Hepatocyte (in vitro differentiated cells): ENCODE measurements at places on chromosomes 11 and 22. TPM values are rescaled to one million over a fixed set of nuclear protein-coding genes. Genes with fewer than 3 reads are reported as not detected.

The RCE1 gene
- 19.8 and 27.0 TPM in 2 replicates for total RNA-seq

DNA sequence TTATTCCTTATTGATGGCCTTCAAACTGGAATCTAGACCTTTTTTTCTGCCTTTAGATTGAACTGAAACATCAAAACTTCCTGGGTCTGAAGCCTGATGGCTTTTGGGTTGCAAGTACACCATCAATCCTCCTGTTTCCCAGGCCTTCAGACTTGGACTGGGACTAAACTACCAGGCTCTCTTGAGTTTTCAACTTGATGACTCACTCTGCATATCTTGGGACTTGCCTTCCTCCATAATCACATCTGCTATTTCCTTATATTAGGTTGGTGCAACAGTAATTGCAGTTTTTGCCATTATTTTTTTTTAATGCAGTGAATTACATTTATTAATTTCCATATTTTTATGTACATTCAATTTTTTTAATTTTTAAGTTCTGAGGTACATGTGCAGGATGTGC lies 7.0 kb downstream of the OR51B5 start:
- no peak overlapping the region for H3K4me3 ChIP-seq
- H3K27me3 ChIP-seq, result no peaks in the 10 kb centered on the region
- no peaks in the 10 kb centered on the region for H3K36me3 ChIP-seq
- H3K4me1 ChIP-seq, result no peaks in the 10 kb centered on the region
- H3K27ac ChIP-seq, result no peak overlapping the region
- DNase-seq, result no peak

- no peak for DNase-seq
- no peaks in the 10 kb centered on the region for H3K36me3 ChIP-seq
- peak overlapping the region; percentile 50 for H3K27ac ChIP-seq
- H3K4me3 ChIP-seq, result no peak overlapping the region
These were observed 68.2 kb downstream of the PPP2R1B start for GRCh38 chr11:111697933-111698371.

- no peak overlapping the region for H3K4me3 ChIP-seq
- no peaks in the 10 kb centered on the region for H3K36me3 ChIP-seq
- H3K27ac ChIP-seq, result no peak overlapping the region
- no peaks in the 10 kb centered on the region for H3K27me3 ChIP-seq
These were observed 62.6 kb upstream of the OLFML1 start for GRCh38 chr11:7422544-7423331.

GRCh38 chr11:105862736-105863367 lies 159.2 kb downstream of the MSANTD4 start:
- no peaks in the 10 kb centered on the region for H3K4me1 ChIP-seq
- H3K27me3 ChIP-seq, result peaks cover 3% of the 10 kb centered on the region
- H3K36me3 ChIP-seq, result no peaks in the 10 kb centered on the region
- no peak overlapping the region for H3K4me3 ChIP-seq
- DNase-seq, result peak; percentile 50

DNA sequence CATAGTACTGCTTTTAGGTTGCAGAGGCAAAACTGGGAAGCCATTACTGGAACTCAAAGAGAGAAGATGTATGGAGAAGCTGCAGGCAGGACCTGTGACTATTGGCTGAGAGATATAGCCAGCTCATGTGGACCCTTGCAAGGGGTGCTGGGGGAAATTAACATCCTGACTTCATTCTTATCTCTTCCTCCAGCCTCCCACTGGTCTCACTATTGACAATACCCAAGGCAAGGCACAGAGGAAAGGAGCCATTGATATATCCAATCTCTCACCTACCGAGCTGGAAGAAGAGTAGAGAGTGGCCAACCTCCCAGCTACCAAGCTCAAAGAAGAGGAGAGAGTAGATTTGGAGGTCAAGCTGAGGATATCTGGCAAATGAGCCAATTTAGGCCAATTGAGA lies 36.8 kb upstream of the ZBED5 start:
- peaks cover 36% of the 10 kb centered on the region for H3K4me1 ChIP-seq
- H3K27ac ChIP-seq, result peak overlapping the region; percentile 92
- H3K27me3 ChIP-seq, result no peaks in the 10 kb centered on the region
- DNase-seq, result no peak
- H3K4me3 ChIP-seq, result no peak overlapping the region
- H3K36me3 ChIP-seq, result no peaks in the 10 kb centered on the region

GRCh38 chr11:80529726-80530125 lies 1088.9 kb upstream of the TENM4 start:
- H3K27ac ChIP-seq, result peak overlapping the region; percentile 77
- H3K36me3 ChIP-seq, result no peaks in the 10 kb centered on the region
- H3K27me3 ChIP-seq, result no peaks in the 10 kb centered on the region
- H3K4me1 ChIP-seq, result no peaks in the 10 kb centered on the region
- H3K4me3 ChIP-seq, result no peak overlapping the region

DNA sequence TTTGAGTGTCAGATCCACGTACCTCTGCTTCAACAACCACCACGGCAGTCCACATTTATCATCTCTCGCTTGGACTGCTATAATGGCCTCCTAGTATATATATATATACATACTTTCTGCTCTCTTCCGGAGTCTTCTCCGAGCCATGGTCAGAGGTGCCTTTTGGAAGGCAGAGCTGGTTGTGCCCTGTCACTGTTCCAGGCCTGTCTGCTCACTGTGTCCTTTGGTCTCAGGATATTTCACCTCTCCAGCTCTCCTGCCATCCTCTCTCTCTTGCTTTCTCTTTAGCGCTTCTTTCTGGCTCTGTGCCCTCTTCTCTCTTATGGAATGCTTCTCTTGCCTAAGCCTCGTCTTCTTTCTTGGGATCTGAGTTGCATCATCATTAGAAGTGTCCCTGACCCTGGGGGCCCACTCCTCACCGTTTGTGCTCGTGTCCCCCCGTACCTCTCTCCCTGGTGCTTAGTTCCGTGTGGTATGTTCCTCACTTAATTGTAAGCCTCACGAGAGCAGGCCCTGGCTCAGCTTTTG lies 86.1 kb upstream of the RASSF10 start:
- no peaks in the 10 kb centered on the region for H3K27me3 ChIP-seq
- H3K4me3 ChIP-seq, result no peak overlapping the region
- no peak overlapping the region for H3K27ac ChIP-seq
- no peaks in the 10 kb centered on the region for H3K4me1 ChIP-seq
- peak; percentile 25 for DNase-seq
- no peaks in the 10 kb centered on the region for H3K36me3 ChIP-seq

The CDC45 gene
- 6.5 and 7.1 TPM in 2 replicates for total RNA-seq

The OR4A16 gene
- not detected in 2 replicates for total RNA-seq

The OR10D3 gene
- total RNA-seq, result 0.03 TPM in 1 of 2 replicates, not detected in the other

The KCNQ1OT1 gene
- 6.6 and 7.9 TPM in 2 replicates for total RNA-seq

The MEI1 gene
- total RNA-seq, result not detected in 2 replicates

DNA sequence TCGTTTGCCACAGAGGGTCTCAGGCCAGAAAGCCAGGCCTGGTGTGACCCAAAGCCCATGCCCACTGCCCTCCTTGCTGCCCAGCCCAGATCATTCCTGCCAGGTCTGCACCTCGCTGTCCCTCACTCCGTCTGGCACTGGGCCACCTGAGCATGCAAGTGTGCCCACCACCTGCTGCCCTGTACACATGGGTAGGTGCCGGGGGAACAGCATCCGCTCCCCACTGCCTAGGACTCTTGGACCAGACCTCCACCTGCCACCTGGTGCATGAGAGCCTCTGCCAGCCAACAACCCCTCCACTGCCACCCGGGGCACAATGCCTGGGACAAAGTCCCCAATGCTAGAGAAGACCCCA lies 12.5 kb downstream of the MGAT3 start:
- peak overlapping the region; percentile 98 for H3K27ac ChIP-seq
- H3K36me3 ChIP-seq, result no peaks in the 10 kb centered on the region
- DNase-seq, result no peak
- H3K4me1 ChIP-seq, result peaks cover 62% of the 10 kb centered on the region
- no peak overlapping the region for H3K4me3 ChIP-seq
- no peaks in the 10 kb centered on the region for H3K27me3 ChIP-seq

The BTBD10 gene
- 32.1 and 44.1 TPM in 2 replicates for total RNA-seq

The E2F8 gene
- total RNA-seq, result 2.1 and 2.3 TPM in 2 replicates

The MRPL17 gene
- 34.5 and 71.9 TPM in 2 replicates for total RNA-seq

DNA sequence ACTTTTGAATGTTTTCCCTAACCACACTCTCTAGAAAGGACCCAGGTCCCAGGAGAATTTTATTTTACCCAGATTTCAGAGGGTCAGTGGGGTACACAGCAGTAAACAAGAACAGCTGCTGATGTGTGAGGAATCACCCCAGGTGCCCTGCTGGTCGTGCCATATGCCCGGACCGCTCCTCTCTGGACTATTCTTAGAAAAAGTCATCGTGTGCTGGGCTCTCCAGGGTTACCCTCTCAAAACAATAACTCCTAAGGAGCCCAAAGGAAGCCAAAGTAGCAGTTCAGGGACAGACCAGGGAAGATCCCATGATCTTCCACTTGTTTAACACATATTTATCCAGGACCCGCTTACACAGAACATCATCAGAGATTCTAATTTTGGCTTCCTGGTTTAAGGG lies 29.7 kb downstream of the LRP4 start:
- DNase-seq, result no peak
- no peak overlapping the region for H3K4me3 ChIP-seq
- no peaks in the 10 kb centered on the region for H3K36me3 ChIP-seq
- no peaks in the 10 kb centered on the region for H3K4me1 ChIP-seq
- H3K27me3 ChIP-seq, result no peaks in the 10 kb centered on the region
- no peak overlapping the region for H3K27ac ChIP-seq

The TTC36 gene
- total RNA-seq, result 1.9 and 4.9 TPM in 2 replicates

The RAPSN gene
- total RNA-seq, result 0.44 TPM in 1 of 2 replicates, not detected in the other

- H3K27ac ChIP-seq, result no peak overlapping the region
- no peaks in the 10 kb centered on the region for H3K36me3 ChIP-seq
- peaks cover 22% of the 10 kb centered on the region for H3K4me1 ChIP-seq
- H3K27me3 ChIP-seq, result no peaks in the 10 kb centered on the region
These were observed 85.0 kb downstream of the INSC start for GRCh38 chr11:15199693-15200092.

- no peaks in the 10 kb centered on the region for H3K36me3 ChIP-seq
- H3K4me3 ChIP-seq, result no peak overlapping the region
- no peak overlapping the region for H3K27ac ChIP-seq
- no peak for DNase-seq
- no peaks in the 10 kb centered on the region for H3K27me3 ChIP-seq
These were observed 17.9 kb upstream of the YPEL1 start for GRCh38 chr22:21753374-21754111.

DNA sequence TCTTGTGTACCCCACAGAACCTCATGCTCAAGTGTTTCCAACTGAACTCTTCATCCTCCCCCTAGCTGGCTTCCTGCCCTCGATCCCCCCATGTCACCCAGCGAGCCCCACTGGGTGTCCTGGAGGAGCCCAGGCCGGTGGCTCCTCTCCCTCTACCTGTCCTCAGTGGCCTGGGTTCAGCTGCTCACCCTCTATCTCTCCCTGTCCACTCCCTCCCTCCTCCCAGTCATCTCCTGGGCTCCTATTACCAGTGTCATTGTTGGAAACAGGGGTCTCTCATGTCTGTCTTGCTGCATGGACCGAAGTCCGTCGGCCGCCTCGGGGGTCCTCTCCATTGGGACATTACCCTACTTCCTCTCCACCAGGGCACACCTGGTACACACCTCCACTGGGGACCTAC lies 12.9 kb upstream of the MPPED1 start:
- H3K27ac ChIP-seq, result no peak overlapping the region
- no peak overlapping the region for H3K4me3 ChIP-seq
- no peaks in the 10 kb centered on the region for H3K4me1 ChIP-seq
- H3K36me3 ChIP-seq, result no peaks in the 10 kb centered on the region
- H3K27me3 ChIP-seq, result no peaks in the 10 kb centered on the region
- no peak for DNase-seq

The INPP5J gene
- total RNA-seq, result 3.4 and 3.5 TPM in 2 replicates

DNA sequence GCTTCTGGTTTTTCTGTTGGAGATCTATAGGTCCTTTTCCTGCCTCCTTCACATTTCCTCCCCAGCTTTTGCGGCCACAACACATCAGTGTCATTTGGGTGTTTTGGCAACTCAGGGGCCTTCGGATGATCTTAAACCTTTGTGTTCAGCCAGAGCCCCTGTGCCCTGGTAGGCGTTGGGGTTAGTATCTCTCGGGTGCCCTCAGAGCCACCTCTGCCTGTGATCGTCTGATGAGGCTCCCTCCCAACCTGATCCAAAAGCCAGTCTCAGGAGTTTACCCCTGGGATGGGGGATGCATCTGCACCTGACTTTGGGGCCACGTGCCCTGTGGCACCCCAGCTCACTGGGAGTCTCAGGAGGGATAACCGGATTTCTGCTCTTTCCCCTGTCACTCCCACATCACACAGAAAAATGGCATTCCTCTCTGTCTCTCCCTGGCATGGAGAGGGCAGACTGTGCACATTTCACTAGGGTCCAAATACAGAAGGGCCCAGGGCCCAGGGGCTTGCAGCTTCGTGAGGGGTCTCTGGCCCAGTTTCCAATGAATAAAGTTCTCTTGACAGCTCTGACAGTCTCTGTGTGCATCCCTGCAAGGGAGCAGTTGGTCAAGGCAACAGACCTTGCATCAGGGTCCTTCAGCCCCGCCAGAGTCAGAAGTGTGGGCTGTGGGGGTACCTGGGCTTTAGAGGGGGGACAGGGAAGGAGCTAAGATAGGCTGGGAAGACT lies 2.6 kb downstream of the RNF26 start:
- H3K4me1 ChIP-seq, result peaks cover 27% of the 10 kb centered on the region
- no peaks in the 10 kb centered on the region for H3K36me3 ChIP-seq
- no peak for DNase-seq

The APOA5 gene
- total RNA-seq, result 16.3 and 20.3 TPM in 2 replicates

The CAPRIN1 gene
- total RNA-seq, result 189 and 217 TPM in 2 replicates

DNA sequence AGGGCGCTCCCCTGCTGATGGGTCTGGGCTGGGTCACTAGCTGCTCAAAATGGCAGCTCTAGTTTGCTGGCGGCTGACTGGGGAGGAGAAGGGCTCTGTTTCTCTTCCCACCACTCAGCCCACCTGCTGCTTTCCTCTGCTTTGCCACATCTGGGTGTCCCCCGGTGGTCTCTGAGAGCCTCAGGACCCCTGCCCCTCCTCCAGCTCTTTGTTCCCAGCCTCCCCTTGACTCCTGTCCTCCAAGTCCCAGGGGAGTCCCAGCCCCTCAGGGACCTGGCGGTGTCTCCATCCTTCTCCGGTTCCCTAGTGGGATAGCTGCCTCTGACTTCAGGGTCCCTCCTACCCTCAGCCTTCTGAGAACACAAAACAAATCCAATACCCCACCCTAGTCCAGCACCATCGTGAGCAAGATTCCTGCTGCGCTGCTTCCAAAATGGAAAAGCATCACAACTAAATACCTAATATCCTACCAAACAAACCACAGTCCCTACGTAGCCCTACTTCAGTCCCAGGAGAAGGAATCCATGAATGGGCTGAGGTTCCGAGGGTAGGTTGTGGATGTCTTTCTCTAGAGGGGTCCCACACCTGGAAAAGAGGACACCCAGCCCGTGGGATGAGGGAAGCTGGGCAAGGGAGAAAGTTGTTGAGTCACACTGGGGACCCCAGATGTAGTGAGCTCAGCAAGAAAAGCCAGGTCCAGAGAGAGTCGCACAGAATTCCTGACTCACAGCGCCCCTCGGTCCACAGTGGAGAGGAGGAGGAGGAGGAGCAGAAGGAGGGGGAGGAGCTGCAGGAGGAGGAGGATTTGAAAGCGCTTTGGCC lies 45.0 kb upstream of the NNMT start:
- H3K27me3 ChIP-seq, result no peaks in the 10 kb centered on the region
- H3K27ac ChIP-seq, result no peak overlapping the region
- DNase-seq, result no peak

The DRAP1 gene
- total RNA-seq, result 59.1 and 65.3 TPM in 2 replicates

The MED19 gene
- 14.5 and 15.5 TPM in 2 replicates for total RNA-seq

The C11orf97 gene
- not detected in 2 replicates for total RNA-seq
